ENCODE measurements at places on chromosomes 6 and 20.
A peak's percentile ranks its signal among the peaks of the same experiment; 100 is the strongest.

- DNase-seq = no peak
These were observed at the start of gene GPR6 for GRCh38 chr6:109978174-109979032. Gene GPR6 (plus strand): TSS chr6:109978311. CDS start chr6:109979113, 802 bp downstream.

GRCh38 chr6:166173281-166173951 lies 5.8 kb upstream of the TBXT start:
- DNase-seq = no peak

DNA sequence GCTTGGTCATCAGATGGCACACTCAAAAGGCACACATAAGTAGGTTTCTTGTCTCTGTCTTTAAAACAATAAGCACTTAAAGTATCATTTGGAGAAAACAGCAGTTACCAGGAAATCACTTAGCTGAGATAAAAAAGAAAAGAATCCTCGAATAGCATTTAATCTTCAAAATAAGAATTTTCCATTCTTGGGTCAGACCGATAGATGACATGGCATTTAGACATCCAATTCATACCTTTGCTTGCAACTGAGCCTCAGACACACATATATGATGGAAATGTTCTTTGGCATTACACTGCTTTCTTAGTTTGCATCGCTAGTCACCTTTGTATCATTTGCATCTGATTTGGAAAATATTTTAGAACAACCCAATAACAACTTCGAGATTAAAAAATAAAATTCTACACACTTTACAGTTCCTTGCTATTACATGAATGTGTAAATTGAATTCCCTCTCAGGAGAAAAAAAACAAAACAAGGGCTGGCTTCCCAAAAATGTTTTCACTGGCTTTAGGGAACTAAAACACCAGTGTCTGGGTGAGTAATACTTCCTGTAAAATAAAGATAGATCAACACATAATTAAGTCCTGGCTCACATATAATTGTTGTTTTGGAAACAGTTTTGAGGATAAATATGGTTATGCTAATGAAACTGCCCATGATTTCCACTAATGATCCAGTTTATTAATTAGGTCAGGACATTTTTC lies 1.3 kb upstream of the RNF217 start:
- DNase-seq = no peak

GRCh38 chr6:151869345-151869744 lies 61.9 kb downstream of the ESR1 start:
- no peak for DNase-seq

- DNase-seq = no peak
These were observed 932 bp downstream of the PACRG start for GRCh38 chr6:162728706-162729105.

GRCh38 chr20:46367967-46368901 lies 38.2 kb downstream of the ELMO2 start:
- no peak for DNase-seq

DNA sequence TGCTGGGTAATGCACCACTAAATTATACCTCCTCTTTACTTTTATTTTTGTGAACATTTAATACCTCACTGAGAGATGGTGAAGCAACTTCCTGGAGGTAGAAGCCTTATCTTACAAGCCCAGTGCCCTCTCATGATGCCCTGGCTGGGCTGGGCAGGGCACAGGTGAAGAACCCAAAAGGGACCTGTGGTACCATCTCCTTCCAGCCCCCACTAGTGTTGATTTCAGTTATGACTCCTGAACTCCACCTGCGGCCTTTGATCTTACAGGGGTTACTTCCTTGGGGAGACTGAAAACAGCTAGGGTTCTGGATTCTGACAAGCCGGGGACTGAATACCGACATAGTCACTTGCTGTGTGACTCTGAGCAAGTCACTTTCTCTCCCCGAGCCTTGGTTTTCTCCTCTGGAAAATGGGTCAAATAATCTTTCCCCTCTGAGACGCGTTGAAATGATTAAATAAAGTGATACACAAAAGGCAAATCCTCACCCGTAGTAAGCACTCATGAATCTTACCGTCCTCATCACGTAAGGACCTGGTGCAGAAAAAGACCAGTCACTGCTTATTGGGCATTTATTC lies 1.2 kb downstream of the SLC13A3 start:
- DNase-seq = no peak

- no peak for DNase-seq
These were observed 12.5 kb upstream of the SOX12 start for GRCh38 chr20:312866-313265.

DNA sequence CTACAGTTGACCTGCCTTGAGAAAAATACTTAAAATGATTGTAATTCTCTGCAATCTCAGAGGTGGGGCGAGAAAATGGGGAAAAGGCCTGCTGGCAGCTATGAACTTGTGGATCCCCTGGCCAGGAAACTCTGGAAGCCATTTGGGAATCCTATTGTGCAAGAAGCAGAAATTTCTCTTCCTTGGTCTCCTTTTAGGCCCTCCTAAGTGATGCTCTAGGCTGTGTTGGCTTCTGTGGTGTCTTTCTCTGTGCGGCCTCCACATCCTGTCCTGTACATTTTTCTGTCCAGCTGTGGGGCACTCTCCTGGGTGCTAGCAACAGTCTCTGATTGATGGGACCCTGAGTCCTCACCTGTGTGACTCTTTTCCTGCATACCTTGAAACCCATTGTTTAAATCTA lies 290.9 kb downstream of the FARS2 start:
- no peak for DNase-seq

GRCh38 chr6:131040866-131041265 lies 22.2 kb downstream of the EPB41L2 start:
- DNase-seq = no peak

- no peak for DNase-seq
These were observed 17.1 kb downstream of the RPRD1B start for GRCh38 chr20:38050686-38051085.

DNA sequence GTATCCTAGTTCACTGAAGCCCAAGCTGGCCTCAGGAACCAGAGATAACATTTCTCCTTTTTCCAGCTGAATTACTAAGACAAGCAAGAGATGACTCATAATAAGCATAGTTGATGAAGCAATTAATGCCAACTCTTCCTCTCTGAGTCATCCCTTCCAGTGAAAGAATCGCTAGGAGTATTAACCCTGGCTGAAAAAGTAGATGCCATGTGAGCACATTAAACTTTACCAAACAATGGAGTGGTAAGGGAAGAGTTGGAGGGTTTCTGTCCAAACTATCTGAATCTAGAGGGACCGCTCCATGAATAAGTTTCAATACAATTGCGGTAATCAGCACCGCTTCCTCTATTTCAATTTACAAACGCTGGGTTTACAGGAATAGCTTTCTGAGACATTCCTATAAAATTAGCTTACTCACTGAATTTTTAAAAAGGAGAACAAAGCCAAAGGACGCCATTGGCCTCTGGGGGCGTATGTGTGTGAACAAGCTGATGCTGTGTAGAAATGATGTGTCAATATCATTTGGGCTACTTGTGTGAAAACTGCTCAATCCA lies 48.3 kb downstream of the ATXN1 start:
- DNase-seq = peak; percentile 79

- peak; percentile 47 for DNase-seq
These were observed 108.7 kb downstream of the NCOA3 start for GRCh38 chr20:47610247-47610944.

DNA sequence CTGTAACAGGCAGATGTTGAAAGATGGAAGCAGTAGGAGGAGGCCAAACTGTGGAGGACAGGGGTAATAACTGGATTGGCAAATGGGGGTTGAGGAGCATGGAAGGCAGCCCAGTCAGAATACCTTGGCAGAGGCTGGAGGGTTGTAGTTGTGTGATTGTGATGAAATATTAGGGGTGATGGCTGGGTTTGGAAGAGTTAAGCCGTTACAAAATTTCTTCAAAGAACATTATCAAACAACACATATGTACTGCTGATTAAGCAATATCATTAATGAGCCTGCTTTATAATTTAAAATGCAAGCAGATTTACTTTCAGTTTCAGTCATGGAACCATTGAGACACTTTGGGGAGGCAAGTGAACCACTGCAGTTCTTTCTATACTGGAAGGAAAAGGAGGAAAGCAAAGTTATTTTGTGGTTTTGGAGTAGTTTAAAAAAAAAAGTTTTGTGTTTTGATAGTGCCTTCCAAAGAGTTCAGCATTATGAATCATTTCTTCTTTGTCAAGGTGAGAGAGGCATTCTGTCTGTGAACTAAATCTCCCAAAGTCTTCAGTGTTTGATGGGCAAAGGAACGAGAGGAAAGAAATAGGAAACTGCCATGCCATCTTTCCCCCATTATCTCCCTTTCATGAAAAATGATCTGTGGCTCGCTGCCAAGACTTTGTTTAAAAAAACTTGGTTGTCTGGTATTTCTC lies 20.7 kb downstream of the FOXO3 start:
- peak; percentile 37 for DNase-seq

- DNase-seq = no peak
These were observed 123.4 kb upstream of the MAFB start for GRCh38 chr20:40812415-40812925.

DNA sequence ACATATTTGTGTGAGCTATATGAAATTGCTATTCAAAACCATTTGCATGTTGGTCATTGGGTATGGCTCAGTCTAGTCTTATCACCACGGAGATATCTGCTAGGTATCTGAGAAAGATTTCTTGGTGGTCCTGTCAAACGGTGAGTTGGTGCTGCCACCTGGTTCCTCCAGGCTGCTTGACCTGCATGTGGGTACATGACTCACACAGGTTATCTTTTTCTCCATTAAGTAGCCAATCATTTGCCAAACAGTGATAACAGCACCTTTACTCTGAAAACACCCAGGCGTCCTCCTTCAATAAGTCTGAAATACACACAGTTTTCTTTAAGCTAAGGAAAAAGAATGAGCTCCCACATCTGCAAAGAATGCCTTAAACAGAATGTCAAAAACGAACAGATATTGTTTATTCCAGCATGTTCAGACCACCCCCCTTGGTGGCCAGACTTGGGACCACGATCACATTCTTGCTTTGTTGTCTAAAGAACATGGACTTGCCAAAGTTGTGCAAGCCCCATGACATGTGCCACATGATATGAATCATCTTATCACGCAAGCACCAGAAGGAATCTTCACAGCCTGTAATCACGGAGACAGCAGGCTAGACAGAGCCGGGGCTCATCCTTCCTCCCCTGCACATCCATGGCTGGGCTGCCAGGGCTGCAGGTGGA lies 200.7 kb upstream of the THBS2 start:
- no peak for DNase-seq

DNA sequence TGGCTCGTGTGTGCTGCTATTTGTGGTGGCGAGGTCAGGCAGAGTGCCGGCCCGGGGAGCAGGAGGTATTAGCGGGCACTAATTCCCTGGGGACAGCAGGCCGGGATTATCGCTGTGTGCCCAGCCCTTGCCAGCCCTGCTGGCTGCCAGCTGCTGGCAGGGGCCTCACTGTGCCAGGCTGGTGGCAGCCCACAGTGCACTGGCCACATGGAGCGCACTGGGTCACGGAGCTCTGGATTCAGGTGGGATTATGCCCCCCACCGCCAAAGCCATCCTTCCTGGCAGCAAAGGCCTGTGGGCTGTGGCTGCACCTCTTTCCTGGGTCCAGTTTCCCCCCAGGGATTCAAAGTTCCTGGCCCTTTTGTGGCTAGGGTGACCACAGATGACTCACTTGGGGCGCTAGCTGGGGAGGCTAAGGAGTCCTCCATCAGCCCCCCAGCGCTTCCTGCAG lies 59.7 kb downstream of the YTHDF1 start:
- no peak for DNase-seq

GRCh38 chr6:43287717-43288679 lies 10.1 kb upstream of the SLC22A7 start:
- no peak for DNase-seq

GRCh38 chr6:80094017-80094416 lies 12.5 kb upstream of the BCKDHB start:
- DNase-seq = no peak

- no peak for DNase-seq
These were observed 16.2 kb upstream of the MRPS18A start for GRCh38 chr6:43703512-43704429.

- no peak for DNase-seq
These were observed 82.2 kb downstream of the ZDHHC14 start for GRCh38 chr6:157462956-157463742.

GRCh38 chr6:90177544-90178383 lies 118.9 kb downstream of the BACH2 start:
- no peak for DNase-seq

- peak; percentile 78 for DNase-seq
These were observed 69.8 kb upstream of the RIN2 start for GRCh38 chr20:19688031-19688806.

DNA sequence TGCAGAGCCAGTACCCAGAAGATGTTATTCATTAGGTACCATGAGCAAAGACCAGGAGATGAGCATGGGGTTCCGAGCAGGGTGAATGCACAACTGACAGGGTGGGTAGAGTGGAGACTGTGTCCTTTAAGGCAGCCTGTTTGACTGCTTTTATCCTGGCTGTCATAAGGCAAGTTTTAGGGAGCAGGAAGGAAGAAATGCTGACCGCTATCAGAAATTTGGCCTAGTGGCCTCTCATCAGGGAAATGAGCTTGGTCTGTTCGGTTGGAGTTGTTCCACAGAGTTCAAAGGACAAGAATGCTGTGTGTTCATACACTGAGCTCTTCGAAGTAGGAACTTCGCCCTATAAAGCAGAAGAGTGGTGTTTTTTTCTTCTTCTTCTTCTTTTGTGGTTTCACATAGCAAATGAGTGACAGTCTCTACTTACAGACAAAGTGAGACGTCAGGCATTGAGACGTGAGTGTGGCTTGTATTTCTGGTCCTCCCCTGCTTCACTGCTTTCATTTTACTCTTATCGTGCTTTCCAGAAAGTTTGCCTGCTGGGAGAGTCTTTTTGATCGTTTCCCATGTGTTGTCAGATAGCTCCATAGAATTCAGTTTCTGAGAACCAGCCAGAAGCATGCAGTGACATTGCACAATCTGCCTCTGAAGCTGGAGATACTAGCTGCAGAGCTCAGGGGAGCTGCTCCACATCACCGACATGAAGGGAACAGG lies at the start of gene CASS4:
CASS4 (plus strand) TSS at position 502 of the 714 bp plus-strand sequence; CDS start at position 701, 199 bp downstream.
- DNase-seq = no peak

DNA sequence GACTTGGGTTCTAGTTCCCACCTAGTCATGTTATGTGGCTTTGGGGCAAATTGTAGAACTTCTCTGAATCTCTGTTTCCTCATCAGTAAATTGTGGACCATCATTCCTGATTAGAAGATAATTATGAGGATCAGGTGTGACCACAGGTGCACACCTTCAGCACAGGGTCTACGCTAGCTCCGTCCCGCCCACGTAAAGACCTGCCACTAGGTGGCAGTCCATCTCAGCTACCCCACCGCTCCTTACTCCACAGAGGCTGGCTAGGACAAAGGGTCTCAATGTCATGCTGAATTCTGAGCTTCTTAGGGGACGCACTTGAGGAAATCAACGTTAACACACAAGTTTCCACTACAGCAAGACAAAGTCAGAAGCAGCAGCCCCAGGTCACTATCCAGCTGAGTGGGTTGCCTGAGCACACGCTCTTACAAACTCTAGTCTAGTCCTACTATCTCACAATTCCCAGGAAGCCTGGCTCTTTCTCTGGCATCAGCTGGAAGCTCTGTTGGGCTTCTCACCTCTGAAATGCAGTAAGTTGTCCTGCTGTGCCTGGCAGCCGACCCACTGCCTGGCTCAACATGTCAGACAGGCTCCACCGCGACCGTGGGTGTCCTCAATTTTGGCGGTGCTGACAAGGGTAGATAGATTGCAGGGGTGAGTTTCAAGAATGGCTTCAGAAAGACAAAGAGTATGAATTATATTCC lies 2.0 kb upstream of the PLCG1 start:
- DNase-seq = no peak
